ENCODE measurements at places on chromosomes 4 and X. TPM values are rescaled to one million over a fixed set of nuclear protein-coding genes. Genes with fewer than 3 reads are reported as not detected.

GRCh38 chr4:7784131-7784870 is 155.4 kb downstream of the AFAP1 start:
- no peak for DNase-seq

DNA sequence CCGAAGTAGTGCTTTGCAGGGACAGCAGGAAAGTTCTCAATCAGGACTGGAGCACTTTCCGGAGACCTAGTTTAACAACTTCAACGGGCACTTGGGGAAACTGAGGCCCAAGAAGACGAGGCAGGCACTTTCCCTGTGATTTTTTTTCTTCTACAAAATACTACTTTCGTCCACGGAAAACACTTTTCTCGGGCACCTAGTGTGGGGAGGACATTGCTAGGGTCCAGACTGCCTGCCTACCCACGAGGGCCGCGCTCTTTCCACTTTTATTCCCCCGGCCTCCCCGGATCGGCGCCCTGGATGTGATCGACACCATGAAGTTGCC is 125.4 kb upstream of the CXorf66 start:
- no peak for DNase-seq

GRCh38 chr4:33485111-33485510 is 2759.2 kb downstream of the ARAP2 start:
- no peak for DNase-seq

- no peak for DNase-seq
Measured at GRCh38 chrX:29948653-29949052, 266.7 kb upstream of the MAGEB2 start.

- DNase-seq, result no peak
Measured at GRCh38 chrX:129932821-129933321, 26.9 kb downstream of the UTP14A start.

DNA sequence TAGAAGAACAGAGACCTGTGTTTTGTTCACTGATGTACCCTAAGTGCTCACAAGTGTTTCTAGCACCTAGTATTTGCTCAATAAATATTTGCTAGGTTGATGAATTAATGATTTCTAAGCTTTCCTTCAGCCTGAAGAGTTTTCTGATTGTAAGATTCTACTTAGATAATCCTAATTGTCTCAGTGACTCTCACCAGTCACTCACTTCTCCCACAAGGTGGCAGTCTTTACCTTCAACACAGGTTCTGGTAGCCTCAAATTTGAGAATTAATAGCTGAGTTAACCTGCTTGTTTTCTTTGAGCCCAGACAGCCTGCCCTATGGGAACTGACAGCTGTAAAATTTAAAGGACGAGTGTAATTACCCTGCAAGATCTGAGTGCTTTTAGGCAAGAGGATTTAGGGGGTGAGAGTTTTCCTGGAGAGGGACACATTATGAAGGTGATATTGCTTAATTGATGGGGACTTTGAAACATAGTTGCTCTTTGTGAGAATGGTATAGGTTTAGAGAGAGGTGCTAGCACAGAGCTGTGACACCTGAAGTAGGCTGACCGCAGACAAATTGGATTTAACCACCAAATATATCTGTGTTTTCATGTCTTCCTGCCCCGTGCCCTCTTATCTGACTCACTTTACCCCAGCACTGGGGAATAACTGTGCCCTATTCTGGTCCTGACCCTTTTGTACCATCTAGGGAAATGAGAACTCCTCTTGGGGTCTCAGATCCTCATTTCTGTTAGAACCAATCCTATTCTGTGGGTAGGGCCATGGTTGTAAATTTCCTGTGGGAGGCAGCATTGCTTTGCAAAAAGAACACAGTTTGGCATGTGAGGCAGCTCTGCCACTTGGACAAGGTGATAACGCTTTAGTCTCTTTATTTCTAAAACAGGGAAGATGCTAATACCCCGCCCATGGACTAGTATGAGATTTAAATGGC is 27.7 kb downstream of the CD38 start:
- DNase-seq, result peak; percentile 23

- no peak for DNase-seq
Measured at GRCh38 chrX:3940000-3940610, 226.7 kb upstream of the PRKX start.

DNA sequence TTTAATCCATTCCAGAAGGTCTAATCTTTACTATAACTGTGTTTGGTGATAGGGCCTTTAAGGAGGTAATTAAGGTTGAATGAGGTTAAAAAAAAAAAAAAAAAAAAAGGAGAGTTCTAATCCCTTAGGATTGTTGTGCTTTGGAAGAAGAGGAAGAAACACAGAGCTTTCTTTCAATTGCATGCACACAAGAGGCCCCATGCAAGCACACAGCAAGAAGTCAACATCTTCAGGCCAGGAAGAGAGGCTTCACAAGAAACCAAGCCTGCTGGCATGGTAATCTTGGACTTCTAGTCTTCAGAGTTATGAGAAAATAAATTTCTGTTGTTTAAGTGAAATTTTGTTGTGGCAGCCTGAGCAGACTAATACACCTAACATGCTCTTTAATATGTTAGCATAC is 118.6 kb downstream of the NAA11 start:
- DNase-seq, result no peak

- DNase-seq, result peak; percentile 21
Measured at GRCh38 chr4:174362340-174362739, 78.6 kb downstream of the CEP44 start.

- DNase-seq, result no peak
Measured at GRCh38 chr4:88702782-88703181, 5.2 kb upstream of the NAP1L5 start.

DNA sequence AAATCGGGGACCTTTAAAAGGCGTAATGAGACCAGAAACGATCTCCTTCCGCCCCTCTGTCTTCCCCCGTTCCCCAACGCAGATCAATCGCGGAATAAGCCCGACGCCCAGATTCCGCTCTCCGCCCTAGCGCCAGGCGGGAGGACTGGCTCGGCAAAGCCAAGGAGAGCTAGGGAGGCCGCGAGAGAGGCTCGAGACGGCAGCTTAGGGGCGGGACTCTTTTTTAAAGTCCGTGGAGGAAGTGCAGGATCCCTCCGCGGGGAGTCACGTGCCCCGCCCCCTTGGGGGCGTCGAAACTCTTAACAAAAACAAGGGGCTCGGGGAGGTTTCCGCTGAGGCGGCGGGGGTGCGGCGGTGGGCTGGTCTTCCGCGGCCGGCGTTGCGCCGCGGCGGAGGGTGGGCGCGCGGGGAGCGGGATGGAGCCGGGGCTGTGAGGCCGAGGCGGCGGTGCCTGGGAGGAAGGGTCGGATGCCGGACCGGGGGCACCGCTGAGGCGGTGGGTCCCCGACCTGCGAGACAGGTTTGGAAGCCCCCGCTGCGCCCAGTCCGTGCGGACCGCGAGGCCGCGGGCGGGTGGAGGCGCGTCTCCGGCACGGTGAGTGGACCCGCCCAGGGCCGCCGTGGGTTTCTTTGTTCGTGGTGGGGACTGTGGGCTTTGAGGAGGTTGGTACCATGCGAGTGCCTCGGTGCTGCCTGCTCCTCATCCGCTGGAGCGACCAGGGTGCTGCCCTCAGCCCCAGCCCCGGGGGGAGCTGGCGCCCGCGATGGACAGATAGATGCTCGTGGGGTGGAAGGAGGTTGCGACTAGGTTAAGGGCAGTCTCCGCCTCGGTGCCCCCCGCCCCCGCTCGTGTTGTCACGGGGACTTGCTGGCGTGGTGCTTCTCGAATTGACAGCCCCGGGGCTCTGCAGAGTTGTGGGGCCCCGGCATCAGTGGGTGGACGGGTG is at the start of gene CCNG2:
TSS of gene CCNG2 (plus strand) at position 296 of the 947 bp plus-strand sequence. CDS start 1,326 bp downstream, outside the sequence.
- peak; percentile 89 for DNase-seq

DNA sequence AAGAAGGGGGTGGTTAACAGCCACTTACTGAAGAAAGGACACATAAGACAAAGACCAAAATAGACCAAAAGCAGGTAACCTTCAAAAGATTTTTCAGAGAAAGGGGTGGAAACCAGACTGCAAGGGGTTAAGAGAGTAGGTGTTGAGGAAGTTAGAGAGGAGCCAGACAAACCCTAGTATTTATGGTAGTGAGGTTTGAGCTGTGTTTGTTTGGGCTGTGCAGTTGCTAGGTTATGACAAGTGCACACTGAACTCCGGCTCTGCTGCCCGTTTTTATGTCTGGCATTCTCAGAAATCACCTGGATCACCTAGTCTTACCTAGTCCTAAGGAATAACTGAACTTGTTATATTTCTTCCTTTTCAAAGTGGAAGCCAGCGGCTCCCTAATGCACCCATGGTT is 22.9 kb upstream of the G3BP2 start:
- peak; percentile 82 for DNase-seq

DNA sequence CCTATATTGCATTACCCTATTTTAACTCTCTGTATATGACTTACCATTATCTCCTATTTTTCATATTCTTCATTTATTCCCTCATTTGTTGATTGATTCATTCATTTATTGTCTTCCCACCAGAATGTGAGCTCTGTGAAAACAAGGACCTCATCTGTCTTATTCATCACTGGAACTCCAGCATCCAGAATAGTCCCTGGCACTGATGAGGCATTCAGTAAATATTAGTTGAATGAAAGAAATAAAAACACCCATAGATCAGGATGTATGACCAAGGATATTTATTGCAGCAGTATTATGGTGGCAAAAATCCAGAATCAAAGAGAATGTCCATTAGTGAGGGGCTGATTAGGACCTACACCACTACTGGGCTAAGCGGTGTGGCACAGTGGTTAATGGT is 164.9 kb downstream of the SPRY1 start:
- DNase-seq, result no peak

DNA sequence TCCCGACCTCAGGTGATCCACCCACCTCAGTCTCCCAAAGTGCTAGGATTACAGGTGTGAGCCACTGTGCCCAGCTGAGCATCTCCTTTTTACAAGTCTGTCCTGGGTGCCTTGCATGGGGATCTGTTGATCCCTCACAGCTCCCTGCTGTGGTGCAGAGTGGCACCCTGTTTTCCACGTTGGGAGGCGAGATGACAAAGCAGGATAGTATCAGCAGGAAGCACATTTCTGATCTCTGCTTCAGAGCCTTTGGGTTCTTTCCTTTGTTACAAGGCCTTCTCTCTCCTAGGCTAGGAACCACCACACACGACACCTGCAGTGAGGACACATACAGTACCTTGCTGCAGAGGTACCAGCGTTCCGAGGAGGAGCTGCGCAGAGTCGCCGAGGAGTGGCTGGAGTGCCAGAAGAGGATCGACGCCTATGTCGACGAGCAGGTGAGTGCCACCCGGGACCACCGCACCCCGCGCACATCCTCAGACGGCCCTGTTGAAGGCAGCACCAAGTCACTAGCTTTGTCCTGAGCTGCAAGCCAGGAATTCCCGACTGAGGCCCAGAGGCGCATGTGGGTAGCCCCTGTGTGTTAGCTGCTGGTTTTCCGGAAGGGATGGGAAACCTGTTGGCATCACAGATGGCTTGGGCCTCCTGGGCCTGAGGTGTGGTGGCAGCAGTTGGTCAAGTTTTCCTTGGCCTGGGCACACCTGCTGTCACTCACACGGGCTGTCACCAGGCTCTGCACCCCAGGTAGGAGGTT is 109.6 kb downstream of the TNIP2 start:
- DNase-seq, result no peak

- DNase-seq, result peak; percentile 32
Measured at GRCh38 chr4:105896984-105897775, 1.9 kb downstream of the NPNT start.

DNA sequence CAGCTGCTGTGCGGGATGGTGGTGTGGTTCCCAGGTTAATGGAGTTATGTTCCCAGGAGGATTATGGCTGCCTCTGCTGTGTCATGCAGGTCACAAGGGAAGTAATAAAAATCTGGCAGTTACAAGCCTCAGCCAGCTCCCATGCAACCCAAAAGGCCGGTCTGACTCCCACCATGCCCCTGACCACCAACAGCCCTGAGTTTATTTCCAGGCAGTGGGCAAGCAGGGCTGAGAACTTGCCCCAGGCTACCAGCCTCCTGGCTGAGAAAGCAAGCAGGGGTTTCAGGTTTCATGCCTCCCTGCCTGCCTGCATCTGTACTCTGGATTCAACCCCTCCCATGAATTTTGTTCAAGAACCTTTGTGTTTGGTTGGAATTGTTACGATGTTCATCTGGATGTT is 732.7 kb upstream of the POU3F4 start:
- no peak for DNase-seq

GRCh38 chr4:128450326-128451120 is 162.9 kb upstream of the PGRMC2 start:
- no peak for DNase-seq

DNA sequence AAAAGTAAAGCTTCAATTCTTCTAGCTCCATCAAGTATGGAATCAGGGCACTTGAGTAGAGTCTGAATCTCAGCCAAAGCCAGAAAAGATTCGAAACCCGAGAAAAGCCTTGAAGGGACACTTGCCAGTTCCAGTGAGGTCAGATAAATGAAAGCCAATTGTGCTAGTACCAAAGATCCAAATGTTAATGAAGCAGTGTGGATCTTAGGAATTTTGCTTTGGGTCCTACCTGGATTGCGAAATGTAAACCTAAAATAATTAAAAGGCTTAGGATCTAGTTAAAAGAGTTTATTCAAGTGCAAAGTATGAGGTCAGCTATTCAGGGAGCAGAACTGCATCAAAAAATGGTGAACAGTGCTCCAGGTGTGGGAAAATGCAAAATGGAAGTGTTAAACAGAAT is 552.6 kb downstream of the NAP1L3 start:
- no peak for DNase-seq

DNA sequence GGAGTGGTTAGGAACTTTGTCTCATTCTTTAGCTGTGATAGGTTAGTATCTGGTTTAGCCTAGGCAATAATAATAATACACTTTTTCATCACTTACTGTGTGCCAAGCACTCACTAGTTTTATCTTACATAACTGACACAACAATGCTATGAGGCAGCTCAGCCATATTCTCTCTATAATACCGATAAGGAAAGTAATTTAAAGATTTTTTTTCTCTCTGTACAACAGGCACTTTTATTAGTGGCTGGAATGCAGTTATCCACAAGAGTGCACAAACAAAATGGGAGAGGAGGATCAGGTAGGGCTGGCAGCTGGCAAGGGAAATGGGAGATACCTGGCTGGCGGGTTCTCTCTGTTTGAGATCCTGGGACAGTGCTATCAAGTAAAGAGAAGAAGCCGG is 7.6 kb downstream of the RELL1 start:
- DNase-seq, result no peak

GRCh38 chrX:20594985-20595384 is 328.3 kb upstream of the RPS6KA3 start:
- DNase-seq, result no peak

- DNase-seq, result no peak
Measured at GRCh38 chrX:27680726-27681125, 90.6 kb downstream of the DCAF8L2 start.

IGSF1 gene
- 12.3 TPM for polyA plus RNA-seq

CT83 gene
- polyA plus RNA-seq, result not detected

DOCK11 gene
- polyA plus RNA-seq, result 9.7 TPM

RTL9 gene
- 0.31 TPM for polyA plus RNA-seq

ZNF280C gene
- 4.7 TPM for polyA plus RNA-seq

HTN1 gene
- polyA plus RNA-seq, result not detected

TMPRSS11B gene
- 0.03 TPM for polyA plus RNA-seq

EPHA5 gene
- polyA plus RNA-seq, result 0.72 TPM

PCDH18 gene
- polyA plus RNA-seq, result 39.0 TPM

SYTL5 gene
- polyA plus RNA-seq, result 3.6 TPM

NUDT11 gene
- 5.3 TPM for polyA plus RNA-seq

RBM46 gene
- 0.06 TPM for polyA plus RNA-seq

VEGFC gene
- polyA plus RNA-seq, result 6.6 TPM

CXCL5 gene
- polyA plus RNA-seq, result 0.30 TPM

TCEAL2 gene
- 6.6 TPM for polyA plus RNA-seq

FRMPD4 gene
- 0.19 TPM for polyA plus RNA-seq

TXK gene
- 4.9 TPM for polyA plus RNA-seq

TSPAN7 gene
- polyA plus RNA-seq, result 61.9 TPM

Measured in large intestine (tissue), 12 donors.